Non-pigmented ciliary epithelial cell (primary cell): ENCODE measurements at places on chromosomes 4 and X.
A peak's percentile ranks its signal among the peaks of the same experiment; 100 is the strongest.

GRCh38 chr4:20421603-20421985, 169.9 kb downstream of the SLIT2 start:
- DNase-seq, result no peak

DNA sequence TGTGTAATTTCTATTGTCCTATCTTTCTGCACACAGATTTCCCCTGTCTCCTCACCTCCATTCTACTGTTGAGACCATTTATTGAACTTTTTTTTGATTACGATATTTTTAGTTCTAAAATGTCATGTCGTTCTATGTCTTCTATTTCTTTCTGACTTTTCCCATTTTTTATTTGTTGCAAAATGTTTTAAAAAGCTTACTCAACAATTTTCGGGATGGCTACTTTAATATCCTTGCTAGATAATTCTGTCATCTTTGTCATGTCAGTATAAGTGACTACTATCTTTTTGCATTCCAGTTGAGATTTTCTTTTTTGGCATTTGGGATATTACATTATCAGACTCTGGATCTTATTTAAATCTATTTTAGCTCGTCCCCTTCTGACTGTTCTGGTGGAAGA, 7.5 kb upstream of the DMD start:
- no peak for DNase-seq

DNA sequence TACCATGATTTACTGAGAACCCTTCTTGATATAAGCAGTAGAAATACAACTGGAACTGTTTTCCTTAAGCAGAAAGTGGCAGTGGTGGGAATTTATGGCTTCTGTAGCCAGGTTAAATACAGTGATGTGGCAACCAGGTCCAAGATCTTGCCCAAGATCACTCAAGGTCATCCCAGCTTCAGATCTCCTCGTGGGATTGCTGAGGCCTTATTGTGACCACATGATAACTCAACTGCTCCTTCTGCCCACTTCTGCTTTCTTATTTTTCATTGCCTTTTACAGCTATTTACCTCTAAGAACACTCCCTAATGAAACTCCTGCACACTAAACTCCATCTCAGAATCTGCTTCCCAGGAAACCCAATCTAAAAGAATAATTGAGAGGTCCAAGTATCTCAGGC, 12.4 kb upstream of the CYBB start:
- no peak for DNase-seq

DNA sequence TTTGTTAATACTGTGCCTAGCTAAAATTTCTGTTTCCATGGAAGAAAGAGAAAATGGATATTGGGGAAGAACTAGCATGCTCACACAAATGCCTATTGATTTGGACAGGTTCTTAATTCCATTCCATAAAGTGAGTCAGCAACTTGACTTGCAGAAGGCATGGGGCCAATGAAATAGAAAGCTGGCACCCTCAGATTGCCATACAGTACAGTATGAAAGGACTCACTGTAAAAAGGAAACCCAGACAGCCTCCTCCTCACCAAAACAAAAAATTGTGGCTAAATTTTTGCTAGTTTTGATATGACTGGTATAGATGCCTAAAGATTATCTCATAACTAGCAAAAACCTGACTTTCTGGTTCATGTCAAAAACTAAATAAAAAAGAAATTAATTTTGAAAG, 11.2 kb upstream of the TAB3 start:
- DNase-seq, result no peak

DNA sequence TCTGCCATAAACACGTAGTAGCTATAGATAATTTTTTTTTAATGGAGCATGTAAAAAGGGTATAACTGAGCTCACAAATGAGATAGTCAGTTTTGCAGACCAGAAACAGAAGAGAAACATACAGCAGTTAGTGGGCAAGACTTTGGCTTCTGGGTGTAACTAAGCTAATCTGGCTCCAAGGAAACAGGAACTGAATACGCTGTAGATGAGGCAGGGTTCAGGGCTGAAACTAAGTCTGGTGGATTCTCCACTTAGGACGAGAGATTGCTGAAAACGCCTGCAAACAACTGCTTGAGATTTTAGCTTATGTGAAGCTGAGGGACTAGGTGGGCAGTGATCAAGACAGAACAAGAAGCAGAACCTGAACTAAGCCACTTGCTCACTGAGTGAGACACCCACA, 91.7 kb downstream of the SMIM20 start:
- DNase-seq, result no peak

- peak; percentile 41 for DNase-seq
Measured at GRCh38 chr4:146333187-146333894, 119.0 kb downstream of the REELD1 start.

DNA sequence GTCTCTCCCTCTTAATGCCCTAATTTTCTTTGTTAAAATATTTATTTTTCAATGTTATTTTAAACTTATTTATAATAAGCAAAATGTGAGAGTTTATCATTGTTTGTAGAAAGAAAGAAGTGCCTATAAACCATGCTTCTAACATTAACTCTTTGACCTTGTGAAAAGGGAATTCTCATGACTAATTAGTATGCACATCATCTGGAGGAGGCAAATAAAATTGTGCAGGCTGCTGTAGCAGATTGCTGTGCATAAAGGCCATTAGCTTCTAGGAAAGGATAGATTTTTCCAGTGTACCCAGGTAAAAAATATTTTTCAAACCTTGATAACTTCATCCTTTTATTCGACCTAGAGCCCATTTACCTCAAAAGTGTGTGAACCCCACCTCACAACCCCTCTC, 84.6 kb upstream of the GUCY1A1 start:
- no peak for DNase-seq

DNA sequence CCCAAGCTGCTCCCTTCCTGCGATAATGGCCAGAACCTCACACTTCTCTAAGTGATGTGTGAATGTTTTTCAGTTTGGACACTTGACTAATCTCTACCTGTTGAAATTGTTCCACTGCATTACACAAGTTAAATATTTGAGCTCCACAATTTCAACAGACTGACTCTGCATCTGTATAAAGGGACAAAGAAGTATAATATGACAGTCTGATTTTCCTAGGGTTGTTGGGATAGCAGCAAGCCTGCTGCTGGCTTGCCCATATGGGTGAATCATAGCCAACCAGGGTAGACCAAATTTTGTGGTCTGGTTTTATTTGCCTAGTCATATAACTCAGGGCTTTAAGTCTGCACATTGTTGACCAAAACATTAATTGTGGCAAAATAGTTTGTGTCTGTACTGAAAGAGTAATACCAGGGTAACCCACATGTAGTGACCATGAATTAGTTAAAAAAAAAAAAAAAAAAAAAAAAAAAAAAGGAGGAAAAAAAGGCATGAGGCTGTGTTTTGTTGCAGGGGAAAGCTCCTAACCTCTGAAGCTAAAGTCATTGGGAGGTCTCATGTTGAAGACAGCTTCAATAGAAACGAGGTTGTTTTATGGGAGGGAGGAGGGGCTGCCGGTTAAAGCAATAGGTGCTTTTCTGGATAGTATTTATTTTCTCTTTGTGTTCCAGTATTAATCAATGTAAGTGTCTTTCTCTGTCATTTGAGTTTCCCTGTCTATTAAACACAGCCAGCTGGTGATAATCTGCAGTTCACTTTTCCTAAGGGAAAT, 534.2 kb downstream of the RAB28 start:
- DNase-seq, result no peak

DNA sequence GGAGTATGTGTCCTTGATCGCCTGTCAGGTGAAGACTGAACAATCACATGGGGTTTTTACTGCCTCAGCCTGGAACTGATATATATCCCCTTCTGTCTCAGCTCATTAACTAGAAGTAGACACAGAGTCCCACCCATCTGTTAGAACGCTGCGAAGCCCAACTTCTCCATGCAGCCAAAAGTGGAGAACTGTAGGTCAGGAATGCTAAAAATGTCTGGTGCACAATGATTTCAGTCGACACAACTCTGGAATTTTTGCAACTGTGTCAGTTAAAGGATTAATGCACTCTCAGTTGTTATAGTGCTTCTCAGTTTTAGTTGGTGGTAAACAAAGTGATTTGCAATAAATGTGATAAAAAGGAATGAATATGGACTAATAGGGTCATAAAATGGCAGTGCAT, 287.2 kb downstream of the INPP4B start:
- DNase-seq, result no peak

DNA sequence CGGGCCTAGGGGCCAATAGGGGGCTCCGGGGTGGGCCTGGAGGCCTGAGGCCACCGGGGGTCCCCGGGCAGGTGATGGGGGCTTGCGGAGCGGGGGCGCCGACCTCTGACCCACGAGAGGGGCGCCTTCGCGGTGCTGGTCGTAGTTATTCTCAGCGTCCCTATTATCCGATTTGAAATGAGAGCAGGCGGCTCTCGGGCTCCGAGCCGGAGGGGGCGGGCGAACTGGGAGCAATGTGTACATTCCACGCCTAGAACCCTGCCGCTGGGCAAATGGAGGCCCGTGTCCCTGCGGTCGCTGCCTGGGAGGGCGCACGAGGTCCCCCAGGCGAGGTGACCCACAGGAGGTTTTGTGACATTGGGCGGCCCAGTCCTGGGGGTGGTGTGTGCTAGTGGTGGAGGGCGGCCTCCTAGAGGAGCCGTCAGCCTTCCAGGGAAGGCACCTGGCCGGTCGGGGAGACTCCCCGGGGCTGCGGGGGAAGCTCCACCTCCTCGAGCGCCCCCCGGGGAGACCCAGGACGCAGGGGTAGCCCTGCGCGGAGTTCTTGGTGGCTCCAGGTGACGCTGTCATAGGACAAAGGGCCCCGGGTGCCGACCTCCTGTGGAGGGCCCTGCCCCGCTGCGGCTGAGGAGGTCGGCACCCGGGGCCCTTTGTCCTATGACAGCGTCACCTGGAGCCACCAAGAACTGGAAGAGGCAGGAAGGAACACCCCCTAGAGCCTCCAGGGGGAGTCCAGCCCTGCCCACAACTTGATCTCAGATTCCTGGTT, 102.6 kb upstream of the PRKX start:
- DNase-seq, result no peak
